ENCODE measurements at places on chromosomes 4 and X.

- DNase-seq = no peak
These were observed 984.0 kb upstream of the TENM3 start for GRCh38 chr4:181259081-181259709.

DNA sequence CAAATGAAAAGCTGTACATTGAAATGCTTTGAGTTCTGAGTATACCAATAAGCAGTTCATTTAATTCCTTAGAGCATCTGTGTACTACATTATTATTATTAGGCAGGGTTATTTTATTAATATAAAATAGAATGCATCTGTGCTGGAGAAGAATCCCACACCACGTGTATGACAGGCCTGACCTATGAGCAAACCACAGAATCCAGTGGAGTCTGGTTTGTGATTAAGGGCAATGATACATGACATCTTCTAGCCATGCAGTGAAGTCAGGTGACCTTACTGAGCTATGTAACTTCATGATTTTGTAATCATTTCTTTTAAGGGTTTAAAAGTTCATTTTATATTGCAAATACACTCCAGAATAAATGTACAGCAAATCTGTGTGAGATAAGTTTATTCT lies 1165.0 kb upstream of the TENM3 start:
- DNase-seq = no peak

GRCh38 chr4:4884611-4885010 lies 25.1 kb downstream of the MSX1 start:
- DNase-seq = no peak

- DNase-seq = no peak
These were observed 4.5 kb upstream of the RHOH start for GRCh38 chr4:40192114-40193015.

DNA sequence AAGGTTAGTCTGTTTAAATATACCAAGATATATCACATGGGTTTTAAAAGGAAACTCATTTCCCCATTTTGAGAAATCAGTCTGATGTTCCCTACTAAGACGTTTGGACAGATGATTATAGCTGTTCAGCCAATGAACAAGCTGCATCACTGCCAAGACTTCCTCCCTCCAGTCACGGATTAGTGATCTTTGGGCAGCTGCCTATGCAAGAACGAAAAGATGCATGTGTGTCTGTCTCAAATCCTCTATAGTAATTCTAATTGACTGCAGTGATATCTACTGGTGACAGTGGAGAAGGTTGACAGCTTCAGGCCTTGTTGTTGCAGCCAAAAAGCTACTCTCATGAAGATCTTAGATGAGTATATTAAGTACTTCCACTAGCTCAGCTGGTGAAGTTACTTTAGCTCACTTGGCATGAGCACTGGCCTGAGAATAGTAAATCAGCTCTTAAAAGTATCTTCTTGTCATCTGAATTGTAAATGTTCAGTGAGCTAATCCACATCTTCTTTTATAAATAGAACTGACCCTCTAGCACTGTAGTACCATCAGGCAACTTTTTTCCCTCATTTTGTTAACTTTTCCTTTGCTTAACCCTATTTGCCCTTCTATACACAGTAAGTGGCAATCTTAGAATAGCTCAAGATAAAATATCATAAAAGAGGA lies 134.5 kb upstream of the PCDH10 start:
- no peak for DNase-seq

GRCh38 chrX:15073313-15073712 lies 196.6 kb downstream of the ASB9 start:
- no peak for DNase-seq

GRCh38 chr4:94895081-94895480 lies 137.3 kb downstream of the BMPR1B start:
- no peak for DNase-seq

DNA sequence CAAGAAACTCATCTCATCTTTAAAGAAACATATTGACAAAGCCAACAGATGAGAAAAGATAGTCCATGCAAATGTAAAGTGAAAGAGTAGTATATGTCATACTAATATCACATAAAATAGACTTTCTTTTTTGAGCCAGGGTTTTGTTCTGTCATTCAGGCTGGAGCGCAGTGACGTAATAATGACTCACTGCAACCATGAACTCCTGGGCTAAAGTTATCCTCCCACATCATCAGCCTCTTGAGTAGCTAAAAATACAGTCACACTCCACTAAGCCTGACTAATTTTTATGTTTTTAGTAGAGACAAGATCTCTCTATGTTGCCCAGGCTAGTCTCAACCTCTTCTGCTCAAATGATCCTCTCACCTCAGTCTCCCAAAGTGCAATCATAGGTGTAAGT lies 51.8 kb upstream of the TRAM1L1 start:
- no peak for DNase-seq

- no peak for DNase-seq
These were observed 454.4 kb upstream of the ATOH1 start for GRCh38 chr4:93373893-93374860.

DNA sequence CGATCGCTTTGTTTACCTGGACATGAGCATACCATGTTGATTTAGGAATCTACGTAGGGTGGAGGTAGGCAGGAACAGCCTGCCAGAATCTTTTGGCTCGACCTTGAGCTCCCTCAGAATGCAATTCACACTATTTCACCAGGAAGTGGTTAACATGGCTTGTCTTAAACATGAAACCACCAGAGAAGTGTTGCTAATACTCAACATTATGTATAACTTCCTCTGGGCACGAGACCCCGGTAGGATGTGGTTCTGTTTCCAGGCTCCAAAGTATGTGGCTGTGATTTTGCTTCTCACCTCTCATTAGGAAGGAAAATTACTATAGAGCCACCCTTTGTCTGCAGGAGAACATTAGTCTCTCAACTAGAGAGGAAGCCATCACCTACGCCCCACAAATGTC lies 59.0 kb upstream of the VCX3B start:
- DNase-seq = no peak

GRCh38 chrX:19094654-19095053 lies 27.6 kb downstream of the ADGRG2 start:
- no peak for DNase-seq

- DNase-seq = peak; percentile 5
These were observed 474.3 kb upstream of the FTHL17 start for GRCh38 chrX:31546126-31546525.

- DNase-seq = peak; percentile 24
These were observed 4.9 kb upstream of the WDFY3 start for GRCh38 chr4:84971319-84971932.

GRCh38 chrX:100720301-100720700 lies 11.6 kb downstream of the SYTL4 start:
- no peak for DNase-seq

GRCh38 chrX:17484592-17484991 lies 109.6 kb downstream of the NHS start:
- no peak for DNase-seq

DNA sequence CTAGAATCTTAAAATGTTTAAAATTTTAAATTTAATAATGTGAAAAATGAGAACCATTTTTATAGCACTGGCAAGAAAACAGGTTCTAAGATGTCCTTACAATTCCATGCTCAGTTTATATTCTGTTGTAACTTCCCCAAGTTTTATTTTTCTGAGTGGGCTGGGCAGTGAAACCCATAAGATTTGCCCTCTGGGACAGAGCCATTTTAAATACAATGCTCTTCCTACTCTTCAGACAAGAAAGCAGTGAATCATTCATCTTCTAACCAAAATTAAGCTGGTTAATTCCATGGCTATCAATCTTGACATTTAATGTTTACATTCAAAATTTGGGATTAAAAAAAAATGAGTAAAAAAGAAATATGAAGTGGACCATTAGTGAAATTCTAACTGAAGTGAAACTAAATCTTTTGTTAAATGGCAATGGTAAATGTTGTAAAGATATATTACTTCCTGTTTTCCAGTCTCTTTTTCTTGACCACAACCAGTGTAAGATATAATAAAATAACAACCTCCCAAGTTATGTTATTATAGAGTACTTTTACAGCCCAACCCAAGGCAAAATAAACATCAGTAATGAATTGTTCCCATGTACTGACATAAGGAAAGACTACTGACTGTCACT lies 37.2 kb upstream of the PTPN13 start:
- DNase-seq = no peak

DNA sequence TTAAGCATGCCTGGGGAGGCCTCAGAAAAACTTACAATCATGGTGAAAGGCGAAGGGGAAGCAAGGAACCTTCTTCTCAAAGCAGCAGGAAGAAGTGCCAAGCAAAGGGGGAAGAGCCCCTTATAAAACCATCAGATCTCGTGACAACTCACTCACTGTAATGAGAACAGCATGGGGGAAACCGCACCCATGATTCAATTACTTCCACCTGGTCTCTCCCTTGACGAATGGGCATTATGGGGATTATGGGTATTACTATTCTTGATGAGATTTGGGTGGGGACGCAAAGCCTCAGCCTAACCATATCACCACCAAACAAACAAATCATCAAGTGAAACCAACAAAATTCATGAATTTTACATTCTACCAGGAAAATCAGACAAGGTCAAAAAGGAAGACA lies 76.7 kb upstream of the TAB3 start:
- no peak for DNase-seq

GRCh38 chr4:159414305-159414704 lies 311.4 kb downstream of the RAPGEF2 start:
- DNase-seq = no peak

DNA sequence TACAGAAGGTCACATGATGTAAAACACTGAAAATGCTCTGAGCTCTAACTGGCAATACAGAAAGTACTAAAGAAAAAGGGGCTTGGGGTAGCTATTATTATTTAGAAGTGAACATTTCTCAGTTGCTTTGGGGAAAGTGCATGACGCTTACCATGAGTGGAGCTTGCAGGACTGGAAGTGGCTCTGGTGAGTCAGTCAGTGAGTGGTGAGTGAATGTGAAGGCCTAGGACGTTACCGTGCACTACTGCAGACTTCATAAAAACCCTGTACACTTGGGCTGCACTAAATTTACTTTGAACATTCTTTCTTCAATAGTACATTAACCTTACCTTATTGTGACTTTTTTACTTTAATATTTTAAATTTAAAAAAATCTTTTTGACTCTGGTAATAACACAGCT lies 89.3 kb upstream of the ENPP6 start:
- DNase-seq = no peak

DNA sequence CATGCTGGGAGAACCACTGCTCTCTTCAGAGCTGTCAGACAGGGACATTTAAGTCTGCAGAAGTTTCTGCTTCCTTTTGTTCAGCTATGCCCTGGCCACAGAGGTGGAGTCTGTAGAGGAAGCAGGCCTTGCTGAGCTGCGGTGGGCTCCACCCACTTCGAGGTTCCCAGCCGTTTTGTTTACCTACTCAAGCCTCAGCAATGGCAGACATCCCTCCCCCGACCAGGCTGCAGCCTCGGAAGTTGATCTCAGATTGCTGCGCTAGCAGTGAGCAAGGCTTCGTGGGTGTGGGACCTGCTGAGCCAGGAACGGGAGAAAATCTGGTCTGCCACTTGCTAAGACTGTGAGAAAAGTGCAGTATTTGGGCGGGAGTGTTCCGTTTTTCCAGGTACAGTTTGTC lies 118.9 kb downstream of the SLC10A6 start:
- DNase-seq = no peak

DNA sequence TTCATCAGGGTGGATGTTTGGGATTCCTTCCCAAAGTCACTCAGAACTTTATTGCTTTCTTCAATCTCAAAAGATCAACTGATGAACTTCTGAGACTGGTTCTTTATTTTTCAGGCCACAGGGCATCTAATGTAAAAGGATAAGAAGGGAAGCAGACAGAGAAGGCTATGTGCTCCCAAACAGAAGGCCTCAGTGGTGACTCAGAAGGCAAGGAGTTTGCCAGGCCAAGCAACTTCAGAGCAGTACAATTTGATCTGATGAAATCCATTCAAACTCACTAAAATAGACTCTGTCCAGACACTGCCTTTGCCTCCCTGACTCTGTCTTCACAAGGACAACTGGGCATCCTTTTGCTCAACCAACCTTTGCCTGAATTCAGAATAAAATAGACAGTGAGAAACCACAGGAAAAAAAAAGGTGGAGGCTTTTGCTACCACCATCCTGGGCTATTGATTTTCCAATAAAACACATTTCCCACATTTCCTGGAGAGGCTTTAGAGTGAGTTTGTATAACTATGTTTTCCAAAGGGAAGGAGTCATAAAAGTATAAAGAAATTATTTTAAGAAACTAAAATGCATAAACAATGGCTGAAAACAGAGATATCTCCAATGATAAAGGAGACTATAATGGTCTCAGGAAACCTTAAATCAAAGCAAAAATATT lies 55.2 kb downstream of the ARHGEF6 start:
- no peak for DNase-seq

DNA sequence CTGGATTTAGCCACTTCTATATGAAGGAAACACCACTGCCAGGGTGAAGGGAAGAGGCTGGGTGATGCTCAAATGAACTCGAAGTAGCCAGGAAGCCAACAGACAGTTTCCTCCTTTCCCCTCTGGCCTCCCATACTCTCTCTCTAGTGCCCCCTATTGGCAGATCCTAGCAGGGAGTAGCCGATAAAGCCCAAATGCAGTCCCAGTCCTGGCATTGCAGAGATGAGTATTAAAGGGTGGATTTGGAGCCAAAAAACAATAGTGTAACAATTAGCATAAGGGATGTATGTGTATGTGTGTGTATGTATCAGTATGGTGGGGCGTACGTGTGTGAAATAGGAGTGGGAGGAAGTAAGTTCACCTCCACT lies 213.8 kb upstream of the LDB2 start:
- no peak for DNase-seq

Measured in HTR-8/SVneo (cell line).